Temporal lobe (tissue), 4 donors: ENCODE measurements at places on chromosomes 4 and X. TPM values are rescaled to one million over a fixed set of nuclear protein-coding genes. Genes with fewer than 3 reads are reported as not detected.

Gene PPP4R3C
- total RNA-seq, result not detected

Gene CT83
- total RNA-seq, result not detected

Gene TRAPPC11
- 72.5 TPM for total RNA-seq

Gene C4orf50
- total RNA-seq, result 11.3 TPM

Gene ANOS1
- 23.4 TPM for total RNA-seq

Gene RPA4
- 0.49 TPM for total RNA-seq

Gene FMR1NB
- total RNA-seq, result not detected

Gene SSX4
- total RNA-seq, result not detected

Gene IL15
- total RNA-seq, result 0.25 TPM

Gene TRIM61
- 0.98 TPM for total RNA-seq

Gene CTAG1B
- total RNA-seq, result not detected

Gene RAB39B
- 24.6 TPM for total RNA-seq

Gene ERAS
- total RNA-seq, result not detected

Gene ETDA
- not detected for total RNA-seq
